ENCODE measurements at places on chromosomes 5 and 9.

DNA sequence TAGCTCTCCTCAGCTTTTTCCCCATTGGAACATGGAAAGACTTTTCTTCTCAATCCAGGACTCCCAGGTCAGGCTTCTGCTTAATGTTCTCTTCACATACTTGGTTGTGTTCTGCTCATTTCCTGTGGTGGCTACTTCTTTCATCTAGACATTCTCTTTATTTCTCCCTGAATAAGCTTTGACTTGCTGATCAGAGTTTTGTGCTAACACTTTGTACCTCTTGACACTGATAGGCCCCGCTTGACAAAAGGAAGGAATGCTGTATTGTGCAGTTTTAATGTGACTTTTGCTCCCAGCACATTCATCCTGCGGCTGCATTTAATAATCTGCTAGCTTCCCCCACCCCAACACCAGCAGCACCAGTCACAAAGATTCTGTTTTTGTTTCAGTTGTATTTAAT is 90.9 kb upstream of the MINAR2 start:
- DNase-seq: no peak

DNA sequence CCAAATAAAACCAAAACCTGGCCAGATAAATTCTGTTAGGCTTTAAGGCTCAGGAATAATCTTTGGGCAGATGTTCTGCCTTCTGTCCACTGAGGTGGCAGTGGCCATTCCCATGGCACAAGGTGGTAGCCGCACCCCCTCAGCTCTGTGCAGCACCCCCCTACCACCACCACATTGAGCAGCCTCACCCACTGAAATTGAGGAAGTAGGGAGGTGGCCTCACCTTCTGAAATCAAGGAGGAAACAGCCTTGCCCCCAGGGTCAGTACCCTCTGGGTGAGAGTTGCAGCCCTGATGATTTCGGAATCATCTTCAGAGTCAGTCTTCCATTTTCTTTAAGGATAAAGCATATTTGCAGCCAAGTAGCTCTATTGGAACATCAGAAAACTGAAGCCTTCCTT is 204.8 kb upstream of the PIK3R1 start:
- DNase-seq: no peak

DNA sequence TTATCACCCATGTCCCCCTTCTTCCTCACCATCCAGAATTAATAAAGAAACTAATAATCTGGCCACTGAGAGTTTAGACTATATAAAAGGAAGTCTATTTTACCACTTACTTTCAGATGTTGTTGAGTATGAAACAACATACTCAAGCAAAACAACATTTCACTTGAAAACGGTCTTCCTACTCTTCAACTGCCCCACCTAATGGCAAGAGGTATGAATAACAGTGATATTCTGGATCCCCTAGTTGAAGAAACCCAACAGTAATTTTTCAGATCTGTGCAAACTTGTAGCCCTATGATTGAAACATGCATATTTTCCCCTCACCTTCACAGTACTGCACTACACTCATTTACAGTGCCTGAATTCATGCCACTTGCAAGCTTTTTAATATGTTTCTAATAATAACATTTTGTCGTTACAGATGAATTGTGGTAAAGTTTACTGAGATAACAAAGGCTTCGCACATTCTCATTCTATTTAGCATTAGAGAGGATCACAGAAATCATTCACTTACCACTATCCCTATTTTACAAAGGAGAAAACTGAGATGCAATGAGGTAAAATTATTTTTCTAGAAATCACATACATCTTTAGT is 267.9 kb upstream of the PDE4D start:
- DNase-seq: no peak

- no peak for DNase-seq
Observed at GRCh38 chr5:131959136-131959535, 13.7 kb upstream of the MEIKIN start.

Measured in activated T-helper 1 cell treated with Interleukin-2 at 50 U/mL for 16 hours (primary cell).